IPS DF 6.9 (cell line): ENCODE measurements at places on chromosomes 7 and 10.

GRCh38 chr10:114691442-114691941 lies 33.4 kb upstream of the ABLIM1 start:
- no peak for DNase-seq

GRCh38 chr10:111004016-111004415 lies 72.8 kb upstream of the ADRA2A start:
- no peak for DNase-seq

DNA sequence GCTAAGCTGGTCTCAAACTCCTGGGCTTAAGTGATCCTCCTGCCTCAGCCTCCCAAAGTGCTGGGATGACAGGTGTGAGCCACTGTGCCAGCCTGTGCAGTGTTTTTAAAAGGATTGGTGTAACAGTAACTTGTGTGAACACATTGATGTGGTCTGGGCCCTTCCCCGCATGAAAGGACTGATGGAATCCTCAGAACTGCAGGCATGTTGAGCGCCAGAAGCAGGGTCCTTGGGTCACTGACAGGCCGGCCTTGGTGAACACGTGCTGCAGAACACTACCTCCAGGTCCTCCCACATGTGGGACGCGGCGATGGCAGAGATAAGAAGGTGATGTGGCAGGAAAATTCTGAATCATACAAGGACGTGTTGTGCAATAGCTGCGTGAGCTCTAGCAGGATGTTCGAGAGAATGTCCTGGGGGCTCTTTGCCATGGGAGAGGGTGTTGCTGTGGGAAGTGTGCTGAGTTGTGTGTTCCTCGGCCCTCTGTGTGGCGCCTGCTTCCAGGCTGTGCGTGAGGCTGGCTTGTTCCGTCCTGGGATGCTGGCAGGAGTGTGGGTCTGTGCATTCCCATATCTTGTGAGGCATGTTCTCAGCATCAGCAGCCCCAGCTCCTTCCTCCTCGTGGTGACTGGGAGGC lies 68.2 kb downstream of the DNAJB6 start:
- no peak for DNase-seq

GRCh38 chr10:104251443-104251842 lies 3.2 kb upstream of the GSTO1 start:
- no peak for DNase-seq

- DNase-seq: no peak
Observed at GRCh38 chr7:1555046-1555812, 776 bp downstream of the TMEM184A start.

DNA sequence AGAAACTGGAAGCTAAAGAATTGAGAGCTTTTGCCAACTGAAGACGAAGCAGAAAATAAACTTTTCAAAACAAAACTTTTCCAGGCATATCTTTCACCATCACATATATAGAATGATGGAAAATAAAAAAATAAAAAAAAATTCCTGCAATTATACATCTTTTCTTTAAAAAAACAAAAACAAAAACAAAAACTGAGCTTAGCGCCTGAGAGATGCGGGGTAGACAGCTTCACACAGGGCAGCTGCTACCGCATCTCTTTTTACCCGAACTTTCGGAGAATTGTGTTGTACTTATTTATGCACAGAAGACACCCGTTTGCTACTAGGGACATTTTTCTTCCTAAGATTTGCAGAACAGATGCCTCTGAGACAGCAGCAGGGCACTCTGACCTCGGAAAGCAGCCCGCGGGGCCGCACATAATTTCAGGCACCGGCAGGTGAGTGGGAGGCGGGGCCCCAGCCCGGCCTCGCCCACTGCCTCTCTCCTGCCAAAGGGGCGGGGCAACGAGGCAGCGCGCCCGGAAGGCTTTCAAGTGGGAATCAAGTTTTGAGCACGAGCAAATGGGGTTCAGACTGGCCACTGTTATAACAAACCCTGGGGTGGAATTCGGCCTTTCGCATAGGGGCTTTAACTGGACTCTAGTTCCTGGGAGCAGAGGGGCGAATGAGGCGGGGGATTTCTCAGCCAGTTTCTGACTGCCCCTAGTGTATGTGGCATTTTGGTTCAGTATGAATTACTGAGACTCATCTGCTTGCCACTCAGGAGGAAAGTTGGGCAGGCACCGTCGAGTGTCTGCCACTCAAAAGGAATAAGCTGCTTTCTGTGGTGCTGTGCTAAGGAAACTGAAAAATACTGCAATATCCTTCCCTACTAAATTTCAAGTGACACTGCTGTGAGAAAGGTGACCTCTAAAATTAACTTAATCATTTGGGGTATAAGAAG lies 18.5 kb upstream of the FAM133B start:
- DNase-seq: no peak

DNA sequence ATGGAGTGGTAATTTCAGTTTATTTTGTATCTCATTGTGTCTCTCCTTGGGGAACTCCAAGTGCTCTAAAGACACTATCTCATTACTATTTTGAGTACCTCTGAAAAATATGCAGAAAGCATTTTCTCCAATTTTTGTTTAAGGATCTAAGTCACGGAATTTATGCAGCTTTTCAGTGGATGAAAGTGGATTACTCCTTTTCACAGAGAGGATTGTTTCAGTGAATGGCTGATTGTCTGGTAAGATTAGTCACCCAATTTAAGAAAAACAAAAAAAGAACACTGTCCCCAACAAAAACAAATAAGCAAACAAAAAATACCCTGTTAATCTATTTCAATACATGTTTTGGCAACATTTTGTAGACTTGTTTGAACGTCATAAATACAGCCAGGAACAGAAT lies 338.3 kb upstream of the TEX47 start:
- no peak for DNase-seq

GRCh38 chr7:122312789-122313188 lies 8.2 kb upstream of the FEZF1 start:
- DNase-seq: no peak

DNA sequence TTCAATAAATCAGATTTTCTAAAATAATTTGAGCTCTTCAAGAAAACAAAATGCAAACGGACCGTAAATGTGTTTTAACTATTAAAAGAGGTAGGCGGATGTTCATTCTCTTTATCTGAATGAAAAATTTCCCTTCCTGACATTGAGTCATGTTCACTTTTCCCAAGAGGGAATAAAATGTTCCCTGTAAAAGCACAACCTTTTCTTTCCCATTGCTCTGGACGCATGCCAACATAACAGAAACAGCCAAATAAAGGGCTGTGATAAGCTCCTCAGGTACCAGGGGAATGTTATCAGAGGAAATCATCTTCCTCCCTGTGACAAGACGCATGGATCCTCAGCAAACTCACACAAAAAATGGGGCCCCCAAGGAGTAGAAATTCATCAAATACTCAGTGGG lies 251.8 kb downstream of the MTERF1 start:
- no peak for DNase-seq

GRCh38 chr10:63456437-63457210 lies 9.2 kb downstream of the JMJD1C start:
- DNase-seq: no peak

GRCh38 chr10:86653987-86654386 lies 360 bp upstream of the OPN4 start:
- no peak for DNase-seq

- DNase-seq: no peak
Observed at GRCh38 chr7:75054744-75055143, 18.9 kb downstream of the RCC1L start.

- no peak for DNase-seq
Observed at GRCh38 chr7:48052748-48053147, 17.4 kb downstream of the C7orf57 start.

DNA sequence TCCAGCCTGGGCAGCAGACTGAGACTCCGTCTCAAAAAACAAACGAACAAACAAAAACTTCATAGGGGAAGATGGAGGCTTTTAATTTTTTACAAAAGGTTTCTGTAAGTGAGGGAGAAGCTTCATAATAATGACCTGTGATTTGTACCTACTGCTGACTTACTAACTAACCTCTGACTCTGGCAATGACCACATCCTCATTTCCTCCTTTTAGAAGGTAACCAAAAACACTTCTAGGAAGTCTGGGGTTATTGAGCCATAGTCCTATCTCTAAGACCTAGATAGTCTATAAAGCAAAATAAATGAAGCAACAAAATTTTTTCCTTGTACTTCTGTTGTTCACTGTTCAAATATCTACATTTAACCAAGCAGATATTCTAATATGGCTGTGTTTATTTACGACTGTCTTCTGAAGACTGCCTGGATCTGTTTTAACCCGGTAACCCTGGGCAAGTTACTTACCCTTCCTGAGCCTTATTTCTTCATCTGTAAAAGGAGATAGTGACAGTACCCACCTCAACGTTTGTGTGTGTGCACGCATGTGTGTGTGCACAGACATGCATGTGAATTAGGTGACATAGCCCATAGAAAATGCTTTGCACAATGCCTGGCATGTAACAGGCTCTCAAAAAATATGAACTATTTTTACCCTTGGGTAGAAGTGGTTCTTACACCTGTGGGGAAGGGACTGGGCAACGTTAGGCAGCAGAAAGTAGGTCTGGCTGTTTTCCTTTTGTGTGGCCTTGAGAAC lies 30.8 kb upstream of the SMNDC1 start:
- DNase-seq: no peak

DNA sequence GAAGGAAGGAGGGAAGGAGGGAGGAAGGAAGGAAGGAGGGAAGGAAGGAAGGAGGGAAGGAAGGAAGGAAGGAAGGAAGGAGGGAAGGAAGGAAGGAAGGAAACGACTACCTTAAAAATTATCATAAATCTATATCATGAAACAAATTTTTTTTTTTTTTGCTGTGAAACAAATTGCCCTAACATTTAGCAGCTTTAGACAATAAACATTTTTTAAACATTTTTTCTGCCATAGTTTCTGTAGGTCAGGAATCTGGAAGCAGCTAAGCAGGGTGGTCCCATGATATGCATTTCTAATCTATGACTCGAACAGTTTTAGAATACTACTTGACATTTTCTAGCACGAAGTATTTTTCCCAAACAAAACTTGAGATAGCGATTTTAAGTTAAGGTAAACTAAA lies 42.9 kb upstream of the TSPAN13 start:
- DNase-seq: no peak

- no peak for DNase-seq
Observed at GRCh38 chr7:76165973-76166403, 35.7 kb upstream of the SRRM3 start.

DNA sequence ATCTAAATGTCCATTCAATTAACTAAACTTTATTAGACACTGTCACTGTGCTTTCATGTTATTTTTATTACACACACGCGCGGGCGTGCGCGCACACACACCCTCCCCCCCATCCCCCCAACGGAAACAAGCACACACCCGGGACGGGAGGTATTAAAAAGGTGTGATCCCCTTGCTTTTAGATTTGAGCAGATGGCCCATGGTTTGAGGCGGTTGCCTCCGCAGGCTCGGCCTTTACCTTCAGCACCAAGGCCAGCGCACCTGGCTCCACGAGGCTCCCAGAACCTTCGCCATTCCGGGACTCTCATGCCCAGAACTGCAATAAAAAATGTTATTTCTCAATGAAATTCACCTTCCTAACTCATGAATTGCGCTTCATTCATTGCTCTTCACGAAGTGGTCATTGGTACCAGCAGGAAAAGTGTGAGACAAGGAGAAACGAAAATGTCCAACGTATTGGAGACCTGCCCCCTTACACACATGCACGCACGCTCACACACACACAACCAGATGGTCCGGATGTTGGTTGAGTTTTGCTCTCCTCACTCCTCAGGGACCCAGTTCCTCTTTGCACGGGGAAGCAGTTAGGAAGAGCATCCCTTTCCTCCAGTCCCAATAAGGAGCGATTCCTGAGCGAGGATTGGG lies 20.8 kb upstream of the PTF1A start:
- no peak for DNase-seq

DNA sequence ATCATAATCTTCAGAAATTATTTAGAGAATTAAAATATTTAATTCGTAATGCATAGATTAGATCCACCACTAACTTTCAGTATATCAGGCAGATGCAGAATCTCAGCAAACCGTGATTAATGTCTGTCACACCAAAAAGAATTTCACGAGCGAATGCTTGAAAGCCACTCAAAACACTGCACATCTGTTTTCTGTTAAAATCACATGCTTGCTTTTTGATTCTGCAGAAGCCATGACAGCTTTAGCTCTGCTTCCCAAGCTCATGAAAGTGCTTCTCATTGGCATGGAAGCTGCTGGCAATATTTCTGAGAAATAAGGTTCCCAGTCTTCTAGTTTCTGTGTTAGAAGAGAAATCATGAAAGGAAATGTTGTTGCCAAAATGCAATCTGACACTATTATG lies 837.8 kb upstream of the LRRN3 start:
- DNase-seq: no peak

- no peak for DNase-seq
Observed at GRCh38 chr7:73631558-73631957, 7.2 kb upstream of the MLXIPL start.

- DNase-seq: no peak
Observed at GRCh38 chr10:129713659-129714265, 246.7 kb downstream of the MGMT start.

- DNase-seq: no peak
Observed at GRCh38 chr7:120189623-120190022, 83.4 kb upstream of the KCND2 start.

DNA sequence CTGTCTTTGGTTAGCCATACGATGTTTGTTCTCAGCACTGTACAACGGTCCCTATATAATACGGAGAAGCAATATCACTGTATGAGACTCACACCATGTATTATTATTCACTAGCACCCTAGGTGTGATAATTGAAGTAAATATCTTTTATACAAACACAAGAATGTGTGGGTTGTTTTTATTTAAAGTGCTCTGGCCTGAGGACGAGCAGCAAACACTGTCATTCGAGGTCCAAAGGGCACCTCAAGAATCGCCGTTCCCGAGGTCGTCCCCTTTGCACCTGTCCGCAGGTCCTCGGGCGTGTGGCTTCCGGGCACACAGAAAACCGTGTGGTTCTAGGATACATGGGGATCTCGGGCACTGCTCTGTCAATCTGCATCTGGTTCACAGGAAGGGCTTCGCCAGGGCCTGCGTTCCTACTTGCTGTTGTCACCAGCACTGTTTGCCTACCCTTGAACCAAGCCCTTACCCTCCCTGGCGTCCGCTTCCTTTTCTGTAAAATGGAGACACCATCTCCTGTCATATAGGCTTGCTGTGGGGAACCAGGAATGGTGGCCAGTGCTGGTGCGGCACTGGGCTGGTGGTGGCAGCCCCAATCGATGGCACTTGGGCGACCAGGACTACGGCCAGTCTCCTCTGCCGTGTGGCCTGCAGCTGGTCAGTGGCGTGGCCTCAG lies 28.5 kb upstream of the SH2B2 start:
- DNase-seq: no peak

- no peak for DNase-seq
Observed at GRCh38 chr10:33631991-33632390, 297.5 kb upstream of the NRP1 start.

DNA sequence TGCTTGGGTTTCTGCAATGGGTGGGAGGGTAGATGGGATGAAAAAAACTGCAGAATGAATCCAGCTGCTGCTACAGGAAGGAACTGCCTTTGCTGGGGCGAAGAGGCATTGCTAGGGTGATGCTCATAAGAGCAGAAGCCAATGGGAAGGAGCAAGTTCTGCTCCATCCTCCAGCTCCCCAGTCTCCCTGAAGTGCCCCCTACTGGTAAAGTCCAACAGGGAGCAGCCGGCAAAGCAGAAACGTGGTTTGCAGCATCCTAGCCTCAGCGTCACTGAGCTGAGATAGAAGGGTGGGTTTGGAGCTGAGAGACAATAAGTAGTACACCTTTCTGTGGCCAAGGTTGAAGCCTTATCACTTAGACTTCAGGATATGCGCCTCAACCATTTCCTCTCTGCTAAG lies 220.5 kb downstream of the CCSER2 start:
- no peak for DNase-seq
